ENCODE measurements at places on chromosomes 7 and 10. TPM values are rescaled to one million over a fixed set of nuclear protein-coding genes. Genes with fewer than 3 reads are reported as not detected.
A peak's percentile ranks its signal among the peaks of the same experiment; 100 is the strongest.

DNA sequence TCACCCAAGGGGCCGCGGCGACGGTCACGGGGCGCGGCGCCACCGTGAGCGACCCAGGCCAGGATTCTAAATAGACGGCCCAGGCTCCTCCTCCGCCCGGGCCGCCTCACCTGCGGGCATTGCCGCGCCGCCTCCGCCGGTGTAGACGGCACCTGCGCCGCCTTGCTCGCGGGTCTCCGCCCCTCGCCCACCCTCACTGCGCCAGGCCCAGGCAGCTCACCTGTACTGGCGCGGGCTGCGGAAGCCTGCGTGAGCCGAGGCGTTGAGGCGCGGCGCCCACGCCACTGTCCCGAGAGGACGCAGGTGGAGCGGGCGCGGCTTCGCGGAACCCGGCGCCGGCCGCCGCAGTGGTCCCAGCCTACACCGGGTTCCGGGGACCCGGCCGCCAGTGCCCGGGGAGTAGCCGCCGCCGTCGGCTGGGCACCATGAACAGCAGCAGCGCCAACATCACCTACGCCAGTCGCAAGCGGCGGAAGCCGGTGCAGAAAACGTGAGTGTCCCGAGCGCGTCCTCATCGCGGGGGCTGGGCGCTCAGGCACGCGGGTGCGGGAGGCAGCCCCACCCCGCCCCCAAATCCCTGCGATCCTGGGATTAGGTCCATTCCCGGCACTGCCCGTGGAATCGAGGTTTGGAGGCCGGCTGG is 509 bp downstream of the AHR start:
- H3K36me3 ChIP-seq, result no peaks in the 10 kb centered on the region
- peak; percentile 41 for DNase-seq
- no peaks in the 10 kb centered on the region for H3K27me3 ChIP-seq
- peaks cover 23% of the 10 kb centered on the region for H3K4me1 ChIP-seq

DNA sequence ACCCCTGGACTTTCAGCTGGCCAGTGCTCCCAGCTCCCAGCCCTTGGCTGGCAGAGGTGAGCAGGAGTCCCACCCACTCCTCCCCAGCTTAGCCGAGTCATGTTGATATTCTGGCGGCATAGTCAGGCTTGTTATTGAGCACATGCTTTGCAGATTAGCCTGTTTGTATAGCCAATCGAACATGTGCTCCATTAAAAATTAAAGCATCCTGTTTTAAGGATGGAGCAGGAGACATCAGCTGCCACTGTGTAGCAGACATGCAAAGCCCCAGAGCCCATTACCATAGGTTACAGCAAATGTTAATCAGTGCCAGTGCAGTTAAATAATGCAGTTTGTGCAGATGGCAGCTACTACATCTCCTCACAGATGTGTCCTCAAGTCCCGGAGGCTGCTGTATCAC is 574.6 kb upstream of the GALNT17 start:
- H3K4me3 ChIP-seq, result no peak overlapping the region
- H3K27me3 ChIP-seq, result no peaks in the 10 kb centered on the region
- H3K27ac ChIP-seq, result no peak overlapping the region

DNA sequence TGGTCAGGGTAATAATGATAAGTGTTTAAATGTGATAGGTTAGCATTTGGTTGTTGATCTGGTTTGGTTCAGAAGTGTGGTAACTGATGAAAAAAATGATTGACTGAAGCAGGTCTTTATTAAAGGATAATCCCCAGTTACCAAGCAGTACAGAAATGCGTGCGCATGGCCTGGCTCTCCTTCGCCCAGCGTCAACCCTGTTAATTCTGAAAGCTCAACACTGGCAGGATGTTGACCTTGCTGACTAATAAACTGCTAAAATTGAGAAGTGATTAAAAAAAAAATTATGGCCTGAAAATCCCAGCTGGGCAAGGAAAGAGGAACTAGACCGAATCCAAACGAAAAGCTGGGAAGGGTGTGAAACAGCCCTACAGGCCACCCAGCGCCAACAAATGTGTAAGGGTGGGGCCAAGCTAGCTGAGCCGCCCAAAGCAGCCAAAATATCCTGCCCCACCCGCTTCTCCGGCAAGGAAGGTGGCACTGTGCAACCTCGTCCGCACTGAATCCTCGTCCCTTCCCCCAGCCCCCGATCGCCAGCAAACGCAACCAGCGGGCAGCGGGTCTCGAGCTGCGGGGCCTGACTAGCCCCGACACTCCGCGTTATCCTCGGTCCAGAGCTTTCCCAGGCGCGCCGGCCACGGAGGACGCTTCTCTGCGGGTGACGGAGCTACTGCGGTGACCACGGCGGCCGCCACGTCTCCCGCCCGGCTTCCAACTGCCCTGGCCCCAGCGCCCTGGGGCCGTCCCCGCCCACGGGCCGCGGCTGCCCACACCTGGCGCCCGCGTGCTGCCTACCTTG is 561 bp downstream of the SHTN1 start:
- peak overlapping the region; percentile 92 for H3K4me3 ChIP-seq
- peaks cover 28% of the 10 kb centered on the region for H3K4me1 ChIP-seq
- H3K27ac ChIP-seq, result peak overlapping the region; percentile 91
- no peaks in the 10 kb centered on the region for H3K27me3 ChIP-seq

DNA sequence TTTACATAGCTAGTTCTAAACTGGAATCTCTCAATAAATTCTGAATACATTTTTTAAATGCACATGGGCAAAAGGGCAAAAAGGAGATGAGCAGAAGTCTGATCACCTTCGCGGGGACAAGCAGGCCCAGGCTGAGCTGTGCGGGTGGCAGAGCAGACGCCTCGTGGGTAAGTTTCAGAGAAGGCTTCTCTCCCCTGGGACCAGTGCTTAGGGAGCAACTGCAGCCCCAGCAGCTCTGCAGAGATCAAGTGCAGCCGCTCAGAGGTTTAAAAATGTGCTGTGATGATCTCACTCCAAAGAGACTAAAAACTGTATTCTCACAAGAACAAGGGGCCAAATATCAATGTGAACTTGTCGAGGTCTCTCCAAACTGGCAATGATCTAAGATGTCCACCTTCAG is 264.3 kb upstream of the RNF32 start:
- no peaks in the 10 kb centered on the region for H3K4me1 ChIP-seq
- H3K4me3 ChIP-seq, result no peak overlapping the region
- H3K27ac ChIP-seq, result no peak overlapping the region
- peaks cover 53% of the 10 kb centered on the region for H3K27me3 ChIP-seq

GRCh38 chr10:74891053-74891452 is 64.7 kb downstream of the KAT6B start:
- H3K4me1 ChIP-seq, result no peaks in the 10 kb centered on the region
- H3K27ac ChIP-seq, result no peak overlapping the region
- DNase-seq, result no peak
- no peaks in the 10 kb centered on the region for H3K27me3 ChIP-seq

GRCh38 chr10:100728928-100729861 is 16.2 kb upstream of the PAX2 start:
- H3K27me3 ChIP-seq, result peaks cover 31% of the 10 kb centered on the region
- H3K36me3 ChIP-seq, result no peaks in the 10 kb centered on the region
- no peaks in the 10 kb centered on the region for H3K4me1 ChIP-seq
- peak overlapping the region; percentile 58 for H3K4me3 ChIP-seq

DNA sequence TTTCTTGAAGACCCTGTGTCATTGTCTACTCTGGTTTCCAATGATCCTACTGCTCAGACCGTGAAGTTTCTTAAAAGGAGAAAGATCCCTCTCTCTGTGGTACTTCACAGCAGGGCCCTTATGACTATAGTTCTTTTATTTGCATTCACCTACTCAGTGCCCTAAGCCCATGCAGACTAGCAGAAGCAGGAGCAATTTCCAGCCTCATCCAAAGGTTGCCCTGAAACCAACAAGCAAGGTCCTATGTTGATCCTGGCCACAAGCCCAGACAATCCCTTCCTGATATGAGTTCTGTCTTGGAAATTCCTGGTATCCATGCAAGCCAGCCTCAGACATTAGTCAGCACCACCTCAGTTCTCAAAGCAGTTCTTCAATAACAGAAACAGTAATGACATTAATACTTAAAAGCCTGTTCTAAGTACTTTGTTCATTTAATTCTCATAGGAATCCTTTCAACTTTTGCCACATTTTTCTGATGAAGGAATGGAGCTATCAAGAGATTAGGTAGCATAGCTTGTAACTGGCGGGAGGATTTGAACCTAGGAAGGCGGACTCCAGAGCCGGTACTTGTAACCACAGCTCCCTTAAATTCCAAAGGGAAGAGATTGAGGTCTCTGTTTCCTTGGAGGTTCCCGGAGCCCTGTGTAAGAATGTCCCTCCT is 58.1 kb upstream of the ST8SIA6 start:
- no peak overlapping the region for H3K4me3 ChIP-seq
- peak overlapping the region; percentile 29 for H3K27ac ChIP-seq

DNA sequence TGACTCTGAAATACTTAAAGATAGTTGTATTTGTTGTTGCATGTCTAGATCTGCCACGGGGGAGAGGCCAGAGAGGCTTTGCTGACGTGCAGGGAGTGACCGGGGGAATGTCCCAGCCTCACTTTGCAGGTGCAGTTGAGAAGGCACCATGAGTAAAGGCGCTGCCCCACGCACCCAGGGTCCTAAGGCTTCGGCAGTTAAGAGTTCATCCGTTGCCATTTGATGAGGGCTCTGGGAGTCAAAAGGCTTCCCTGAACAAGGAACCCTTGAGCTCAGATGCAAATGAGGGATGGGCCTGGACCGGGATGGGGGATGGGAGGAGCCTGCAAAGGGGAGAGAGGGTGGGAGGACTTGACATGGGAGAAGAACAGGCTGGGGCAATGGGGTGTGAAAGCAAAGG is 20.4 kb downstream of the PPP2R2D start:
- no peaks in the 10 kb centered on the region for H3K4me1 ChIP-seq
- H3K4me3 ChIP-seq, result no peak overlapping the region
- H3K36me3 ChIP-seq, result peaks cover 3% of the 10 kb centered on the region
- DNase-seq, result no peak
- no peaks in the 10 kb centered on the region for H3K27me3 ChIP-seq

- no peak overlapping the region for H3K27ac ChIP-seq
- H3K36me3 ChIP-seq, result no peaks in the 10 kb centered on the region
- no peak for DNase-seq
These were observed 538.7 kb upstream of the MGMT start for GRCh38 chr10:128928231-128928836.

- peaks cover 18% of the 10 kb centered on the region for H3K27me3 ChIP-seq
- H3K4me3 ChIP-seq, result no peak overlapping the region
- no peak overlapping the region for H3K27ac ChIP-seq
- no peaks in the 10 kb centered on the region for H3K36me3 ChIP-seq
- H3K4me1 ChIP-seq, result no peaks in the 10 kb centered on the region
These were observed 87.3 kb upstream of the TES start for GRCh38 chr7:116122972-116123595.

DNA sequence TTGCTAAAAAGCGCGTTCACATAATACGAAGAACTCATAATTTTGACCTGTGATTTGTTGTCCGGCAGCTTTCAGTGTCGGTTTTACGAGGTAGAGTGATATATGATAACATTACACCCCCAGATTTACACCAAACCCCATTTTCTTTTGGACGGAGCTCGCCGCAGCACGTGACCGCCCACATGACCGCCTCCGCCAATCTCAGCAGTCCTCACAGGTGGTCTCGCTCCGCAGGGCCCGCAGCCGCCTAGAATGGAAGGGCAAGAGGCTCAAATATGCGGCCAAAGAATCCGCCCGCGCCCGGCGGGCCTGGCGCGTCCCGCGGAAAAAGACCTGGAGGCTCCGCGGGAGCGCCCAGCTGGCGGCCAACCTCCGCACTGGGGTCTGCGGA is at the start of gene HOXA7:
Gene HOXA7, minus strand, starts transcription at position 168 of the 391 bp plus-strand sequence. Its CDS starts 130 bp downstream, at position 38.
- H3K27ac ChIP-seq, result no peak within 1 kb of the TSS
- peaks cover 28% of the 10 kb centered on the region for H3K4me1 ChIP-seq
- H3K36me3 ChIP-seq, result no peaks in the 10 kb centered on the region
- H3K4me3 ChIP-seq, result peak within 1 kb of the TSS; percentile 79
- H3K27me3 ChIP-seq, result no peaks in the 10 kb centered on the region

- no peak overlapping the region for H3K4me3 ChIP-seq
- H3K27me3 ChIP-seq, result no peaks in the 10 kb centered on the region
- H3K27ac ChIP-seq, result no peak overlapping the region
- no peaks in the 10 kb centered on the region for H3K4me1 ChIP-seq
These were observed 7.7 kb downstream of the CCM2 start for GRCh38 chr7:45007571-45008328.

DNA sequence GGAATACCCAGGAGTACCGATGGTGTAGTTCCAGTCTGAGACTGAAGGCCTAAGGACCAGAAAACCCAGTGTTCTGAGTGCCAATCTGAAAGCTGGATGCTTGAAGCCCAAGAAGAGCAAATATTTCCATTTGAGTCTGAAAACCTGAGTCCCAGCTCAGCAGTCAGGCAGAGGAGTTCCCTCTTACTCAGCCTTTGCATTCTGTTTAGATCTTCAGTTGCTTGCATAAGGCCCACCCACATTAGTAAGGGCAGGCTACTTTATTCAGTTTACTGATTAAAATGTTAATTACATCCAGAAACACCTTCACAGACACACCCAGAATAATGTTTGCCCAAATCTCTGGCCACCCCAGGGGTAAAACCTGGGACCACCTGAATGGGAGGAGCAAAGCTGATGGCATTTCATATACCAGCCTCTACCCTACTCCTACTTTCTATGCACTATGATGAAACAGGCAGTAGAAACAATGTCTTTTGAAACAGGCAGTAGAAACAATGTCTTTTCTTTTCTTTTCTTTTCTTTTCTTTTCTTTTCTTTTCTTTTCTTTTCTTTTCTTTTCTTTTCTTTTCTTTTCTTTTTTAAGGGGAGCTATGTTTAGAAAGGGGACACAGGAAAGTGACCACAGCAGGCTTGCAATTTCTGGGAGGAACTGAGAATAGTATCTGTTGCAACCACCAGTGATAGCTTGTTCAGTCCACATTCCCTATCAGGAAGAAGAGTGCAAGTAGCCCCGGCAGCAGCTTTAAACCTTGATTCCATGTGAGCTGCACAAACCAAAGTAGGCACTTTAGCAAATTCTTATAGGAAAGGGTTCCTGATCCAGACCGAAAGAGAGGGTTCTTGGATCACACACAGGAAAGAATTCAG is 30.6 kb downstream of the FAM237B start:
- DNase-seq, result no peak
- H3K27ac ChIP-seq, result no peak overlapping the region
- H3K4me3 ChIP-seq, result no peak overlapping the region
- no peaks in the 10 kb centered on the region for H3K27me3 ChIP-seq
- H3K4me1 ChIP-seq, result no peaks in the 10 kb centered on the region

GRCh38 chr7:1934756-1935155 is 264.7 kb downstream of the ELFN1 start:
- no peaks in the 10 kb centered on the region for H3K36me3 ChIP-seq
- DNase-seq, result no peak
- no peak overlapping the region for H3K4me3 ChIP-seq
- no peak overlapping the region for H3K27ac ChIP-seq

DNA sequence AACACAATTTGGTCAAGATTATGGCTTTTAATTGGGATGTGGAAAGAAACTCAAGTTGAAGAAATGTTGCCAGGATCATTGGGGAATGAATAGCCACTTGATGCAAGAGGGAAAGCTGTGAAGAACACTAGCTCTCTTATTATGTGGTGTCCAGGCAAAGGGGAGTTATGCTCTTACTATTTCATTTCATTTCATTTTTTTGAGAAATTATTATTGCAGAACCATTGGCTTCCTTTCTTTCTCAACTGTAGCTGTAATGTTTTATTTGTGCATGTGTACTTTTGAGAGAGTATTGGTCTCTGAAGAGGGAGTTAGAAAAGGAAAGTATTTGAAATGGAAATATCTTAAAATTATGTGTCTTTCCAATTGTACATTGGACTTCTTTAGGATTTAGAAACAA is 312.6 kb upstream of the BMPER start:
- no peaks in the 10 kb centered on the region for H3K36me3 ChIP-seq
- peak overlapping the region; percentile 93 for H3K27ac ChIP-seq
- no peak overlapping the region for H3K4me3 ChIP-seq
- no peak for DNase-seq

Gene CDNF
- total RNA-seq, result 1.2 TPM

Gene SCRN1
- total RNA-seq, result 33.9 TPM

Gene SEMA3D
- total RNA-seq, result 4.8 TPM

Gene TFEC
- total RNA-seq, result 0.15 TPM

Gene PRPS1L1
- total RNA-seq, result not detected

Gene TRPV5
- total RNA-seq, result not detected

Gene SPDYE16
- total RNA-seq, result not detected

Gene SNCG
- total RNA-seq, result 0.86 TPM
